ENCODE measurements at places on chromosomes 7 and 10.
A peak's percentile ranks its signal among the peaks of the same experiment; 100 is the strongest.

GRCh38 chr10:91287276-91287675 is 66.8 kb downstream of the PCGF5 start:
- no peak for DNase-seq

- DNase-seq: no peak
Measured at GRCh38 chr7:6590645-6591110, 857 bp downstream of the INTS15 start.

GRCh38 chr7:51292596-51292995 is 24.0 kb downstream of the COBL start:
- DNase-seq: no peak

DNA sequence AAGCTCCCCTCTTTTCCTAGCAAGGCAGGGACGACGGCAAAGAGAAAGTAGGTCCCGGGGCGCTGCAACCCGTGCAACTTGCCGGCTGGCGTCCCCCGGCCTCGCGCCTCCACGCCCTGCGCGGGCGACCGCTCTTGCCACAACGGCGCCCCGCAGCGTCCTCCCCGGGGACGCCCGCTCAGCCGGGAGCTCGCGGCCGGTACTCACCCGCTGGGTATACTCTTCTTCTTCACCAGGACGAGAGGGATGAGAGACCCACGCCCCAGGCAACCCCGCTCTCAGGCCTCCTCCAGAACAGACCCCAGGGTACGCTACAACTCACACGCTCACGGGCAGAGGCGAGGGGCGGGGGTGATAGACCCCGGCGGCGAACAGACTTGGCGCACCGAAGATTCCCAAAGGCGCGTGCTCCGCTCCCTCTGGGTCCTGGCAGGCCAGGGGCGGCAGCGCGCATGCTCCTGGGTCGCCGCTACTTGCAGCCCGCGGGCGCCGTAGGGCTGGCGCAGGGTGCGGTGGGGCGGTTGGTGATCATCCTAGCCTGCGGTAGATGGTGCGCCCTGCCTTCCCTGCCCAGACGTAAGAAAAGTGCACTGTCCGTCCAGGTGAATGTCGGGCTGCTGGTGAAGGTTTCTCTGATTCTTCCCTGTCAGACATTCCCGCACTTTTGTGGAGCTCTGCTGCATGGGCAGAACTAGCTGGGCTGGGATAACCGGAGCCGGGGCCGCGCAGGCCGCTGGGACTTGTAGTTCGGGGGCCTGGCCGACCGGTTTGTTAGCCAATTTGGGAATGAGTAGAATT is at the start of gene CC2D2B:
CC2D2B (plus strand) TSS at position 520 of the 798 bp plus-strand sequence. CDS start 3,349 bp downstream, outside the sequence.
- DNase-seq: peak; percentile 52

DNA sequence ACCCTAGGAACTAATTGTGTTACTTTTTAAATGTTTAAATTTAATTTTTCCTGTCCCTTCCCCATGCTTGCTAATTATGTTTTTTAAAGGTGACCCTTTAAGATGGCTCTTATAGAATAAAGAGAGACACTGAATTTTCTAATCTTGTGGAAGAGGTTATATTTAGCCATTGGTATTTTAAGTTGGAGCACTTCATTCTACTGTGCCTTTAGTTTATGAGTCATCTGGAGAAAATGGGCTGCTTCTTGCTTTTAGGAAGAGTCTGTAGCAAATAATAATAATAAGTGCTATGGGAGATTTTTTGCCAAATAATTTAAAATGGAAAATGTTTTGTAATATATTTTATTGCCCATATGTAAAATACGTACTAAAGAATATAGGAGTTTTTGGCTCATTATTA is 139.7 kb downstream of the ADK start:
- no peak for DNase-seq

DNA sequence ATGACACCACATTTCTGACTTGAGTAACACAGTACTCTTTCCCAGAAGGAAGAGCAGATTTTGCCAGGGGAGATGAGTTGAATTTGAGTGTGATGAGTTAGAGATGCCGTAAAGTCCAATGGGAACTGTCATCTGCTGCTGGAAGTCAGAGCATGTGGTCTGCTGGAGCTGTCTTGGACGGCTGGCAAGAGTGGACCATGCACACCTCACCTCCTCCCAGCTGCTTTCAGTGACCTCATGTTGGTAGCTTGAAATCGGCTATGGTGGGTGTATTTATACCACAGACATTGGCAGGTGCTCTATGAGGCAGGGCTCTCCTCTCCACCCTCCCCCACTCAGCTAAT is 82.3 kb downstream of the COL13A1 start:
- no peak for DNase-seq

DNA sequence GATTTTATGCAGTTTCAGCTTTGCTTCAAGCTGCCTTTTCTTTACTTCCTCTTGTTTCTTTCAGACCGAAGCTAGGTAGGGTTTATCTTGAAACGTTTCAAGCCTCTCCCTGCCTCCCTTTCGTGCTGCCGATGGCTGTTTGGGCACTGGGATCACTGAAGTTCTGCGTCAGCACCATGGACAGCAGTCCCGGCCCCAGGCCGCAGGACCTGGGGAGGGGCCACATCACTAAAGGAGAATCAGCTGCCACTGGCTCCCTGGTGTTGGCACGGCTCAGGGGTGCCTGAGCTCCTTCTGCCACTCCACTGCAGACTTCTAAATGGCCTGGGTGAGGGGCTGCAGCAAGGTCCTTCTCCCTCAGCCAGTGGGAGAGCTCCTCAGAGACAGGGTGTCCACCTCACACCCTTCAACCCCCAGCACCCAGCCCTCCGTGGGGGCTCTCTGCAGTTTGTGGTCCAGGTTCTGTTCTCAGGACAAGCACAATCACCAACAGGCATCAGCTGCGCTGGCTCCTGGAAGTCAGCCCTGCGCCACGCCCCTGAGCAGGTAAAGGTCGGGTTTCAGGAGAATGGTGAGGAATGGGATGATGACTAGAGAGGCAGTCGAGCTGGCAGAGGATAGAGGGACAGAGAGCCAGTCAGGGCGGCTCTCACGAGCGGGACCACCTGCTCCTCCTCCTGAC is 387.2 kb downstream of the TCERG1L start:
- DNase-seq: no peak

- DNase-seq: no peak
Measured at GRCh38 chr7:135333200-135333599, 99.6 kb downstream of the STRA8 start.

DNA sequence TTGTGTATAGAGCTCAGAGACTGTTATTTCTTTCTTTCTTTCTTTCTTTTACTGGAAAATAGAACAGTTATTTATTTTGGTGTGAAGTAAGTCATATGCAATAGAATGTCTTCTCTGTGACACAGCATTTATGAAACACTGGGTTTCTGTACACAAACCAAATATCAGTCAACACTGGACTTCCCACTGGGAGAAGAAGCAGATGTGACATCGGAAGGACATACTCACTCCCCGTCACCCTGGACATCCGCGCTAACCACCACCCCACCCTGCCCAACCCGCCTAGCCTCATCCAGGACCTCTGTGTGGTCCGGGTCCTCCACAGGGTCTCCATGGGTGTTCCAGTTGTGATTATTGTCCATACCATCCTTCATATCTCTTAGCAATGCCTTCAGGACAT is 22.0 kb downstream of the SUN3 start:
- no peak for DNase-seq

- DNase-seq: no peak
Measured at GRCh38 chr10:98568551-98568950, 121.8 kb upstream of the HPS1 start.

DNA sequence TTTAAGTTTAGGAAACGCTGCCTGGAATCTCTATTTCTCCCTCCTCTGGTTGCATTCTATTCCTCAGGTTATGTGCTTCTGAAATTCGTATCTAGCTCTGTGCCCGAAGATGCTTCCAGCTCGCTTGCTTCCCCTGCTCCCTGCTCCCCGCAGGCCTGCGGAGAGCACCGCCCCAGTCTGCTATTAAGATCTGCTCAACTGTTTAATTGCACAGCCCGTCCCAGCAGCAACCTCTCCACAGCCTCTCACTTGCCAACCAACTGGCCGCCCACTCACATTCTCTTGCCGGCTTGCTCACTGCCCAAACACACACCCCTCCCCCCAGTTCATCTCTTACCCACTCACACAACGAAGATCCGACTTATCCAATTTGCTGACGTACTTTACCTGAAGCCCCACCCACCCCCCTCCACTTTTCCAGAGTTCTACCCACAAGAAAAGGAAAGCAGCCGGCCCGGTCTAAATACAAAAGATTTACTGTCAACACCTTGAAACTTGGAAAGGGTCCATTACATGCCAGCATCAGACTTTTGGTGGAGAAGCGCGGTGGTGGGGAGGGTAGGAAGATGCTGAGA is 167.3 kb upstream of the KLF14 start:
- DNase-seq: no peak

DNA sequence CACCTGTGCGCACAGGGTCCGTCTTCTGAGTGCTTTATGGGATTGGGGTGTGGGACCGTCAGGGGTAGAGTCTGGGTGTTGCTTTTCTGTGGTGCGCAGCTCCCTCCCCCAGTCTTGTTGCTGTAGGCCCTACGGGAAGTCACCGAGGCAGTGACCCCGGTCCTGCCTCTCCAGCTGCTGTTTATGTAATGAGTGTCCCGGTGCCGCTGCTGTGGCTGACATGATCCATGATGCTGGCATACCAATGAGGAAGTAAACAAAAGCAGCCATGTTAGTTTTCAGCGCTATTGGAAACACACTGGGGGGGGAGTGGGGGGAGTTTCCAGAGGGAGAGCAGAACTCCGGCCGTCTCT is 1.1 kb downstream of the TRIM8 start:
- DNase-seq: peak; percentile 42

DNA sequence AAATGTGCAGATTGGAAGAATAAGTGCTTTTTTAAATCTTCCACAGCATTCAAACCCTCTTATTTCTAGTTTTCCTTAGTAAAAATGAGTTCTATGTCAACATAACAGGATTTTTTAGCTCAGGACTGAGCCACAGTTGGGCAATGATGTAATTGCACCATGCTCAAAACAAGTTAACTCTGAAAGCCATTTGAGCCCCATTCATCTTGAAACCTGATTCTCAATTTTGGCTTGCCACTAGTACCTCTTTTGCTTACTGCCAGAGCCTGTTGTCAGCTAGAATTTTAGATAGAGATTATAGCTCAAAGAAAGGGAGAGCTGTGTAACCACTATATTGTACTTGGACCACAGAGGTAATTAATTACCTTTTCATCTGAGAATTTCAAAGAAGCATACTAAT is 1028.5 kb upstream of the PHF14 start:
- no peak for DNase-seq

- no peak for DNase-seq
Measured at GRCh38 chr10:51759896-51760534, 60.6 kb upstream of the CSTF2T start.

GRCh38 chr7:101235050-101235449 is 2.6 kb downstream of the CLDN15 start:
- no peak for DNase-seq

DNA sequence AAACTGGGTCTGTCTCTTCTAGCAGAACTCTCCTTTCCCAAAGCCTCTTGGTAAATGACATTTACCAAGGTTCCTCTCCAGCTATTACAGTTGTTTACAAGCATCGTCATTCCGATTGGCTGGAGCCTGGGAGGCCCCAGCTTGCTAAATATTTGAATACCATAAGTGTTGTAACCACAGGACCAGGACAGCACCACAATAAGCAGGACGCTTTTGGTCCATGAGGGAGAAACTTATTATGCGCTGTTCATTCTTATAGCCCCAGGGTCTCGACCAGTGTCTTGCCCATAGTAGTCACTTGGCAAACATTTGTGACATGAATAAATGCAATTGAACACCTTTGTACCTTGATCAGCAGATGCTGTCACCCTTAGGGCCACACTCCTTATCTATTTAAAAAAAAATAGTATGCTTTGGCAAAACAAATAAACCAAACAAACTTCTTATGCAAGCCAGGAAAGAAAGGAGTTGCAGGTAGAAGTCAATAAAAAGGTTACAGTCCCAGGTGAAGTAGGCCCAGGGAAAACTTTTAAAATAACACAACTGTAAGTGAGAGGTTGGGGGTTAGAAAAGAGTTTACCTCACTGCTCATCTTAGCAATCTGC is 32.8 kb downstream of the NRAP start:
- no peak for DNase-seq

GRCh38 chr7:94612253-94612652 is 43.7 kb downstream of the SGCE start:
- DNase-seq: no peak

GRCh38 chr7:77651575-77652162 is 44.6 kb upstream of the RSBN1L start:
- DNase-seq: peak; percentile 67

DNA sequence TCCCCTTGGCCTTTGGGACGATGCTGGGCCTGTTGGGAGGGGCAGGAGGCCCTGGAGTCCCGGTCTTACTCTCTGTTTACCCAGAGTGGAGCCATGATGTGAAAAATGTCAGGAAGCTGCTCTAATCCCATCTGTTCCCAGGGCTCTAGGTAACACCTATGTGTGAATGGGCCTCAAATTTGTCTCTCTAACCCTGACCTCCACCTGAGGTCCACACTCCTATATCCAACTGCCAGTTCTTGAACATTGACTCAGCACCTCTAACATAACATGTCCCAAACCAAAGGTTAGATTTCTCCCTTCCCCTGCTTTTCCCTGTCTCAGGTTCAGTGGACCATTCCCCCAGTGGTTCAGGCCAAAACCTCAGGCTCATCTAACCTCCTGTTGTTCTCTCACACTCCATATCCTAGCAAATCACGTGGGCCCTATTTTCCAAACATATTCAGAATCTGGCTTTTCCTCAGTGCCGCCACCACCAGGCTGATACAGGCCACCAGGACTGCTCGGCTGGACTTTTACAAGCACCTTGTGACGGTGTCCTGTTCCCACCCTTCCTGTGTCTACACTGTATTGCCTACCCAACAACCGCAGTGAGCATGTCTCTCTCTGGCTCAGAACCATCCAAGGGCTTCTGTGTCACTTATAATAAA is 130.6 kb downstream of the ATXN7L1 start:
- DNase-seq: no peak

DNA sequence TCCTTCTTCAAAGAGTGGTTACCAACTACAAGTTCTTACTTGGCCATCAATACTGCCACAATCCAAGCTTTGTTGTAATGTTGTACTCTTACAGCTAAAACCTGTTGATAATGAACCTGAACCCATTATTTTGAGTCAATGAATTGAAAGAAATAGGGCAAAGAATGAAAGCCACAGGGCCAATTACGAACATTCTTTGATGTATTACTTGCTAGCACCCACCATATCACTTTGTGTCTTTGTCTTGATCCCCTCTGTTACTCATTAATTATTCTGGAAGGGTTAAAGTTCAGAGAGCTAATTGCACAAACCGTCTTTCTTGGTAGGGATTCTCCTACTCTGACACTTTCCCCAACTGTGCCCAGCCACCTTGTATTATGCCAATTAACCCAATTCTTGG is 53.2 kb upstream of the TFEC start:
- DNase-seq: no peak

DNA sequence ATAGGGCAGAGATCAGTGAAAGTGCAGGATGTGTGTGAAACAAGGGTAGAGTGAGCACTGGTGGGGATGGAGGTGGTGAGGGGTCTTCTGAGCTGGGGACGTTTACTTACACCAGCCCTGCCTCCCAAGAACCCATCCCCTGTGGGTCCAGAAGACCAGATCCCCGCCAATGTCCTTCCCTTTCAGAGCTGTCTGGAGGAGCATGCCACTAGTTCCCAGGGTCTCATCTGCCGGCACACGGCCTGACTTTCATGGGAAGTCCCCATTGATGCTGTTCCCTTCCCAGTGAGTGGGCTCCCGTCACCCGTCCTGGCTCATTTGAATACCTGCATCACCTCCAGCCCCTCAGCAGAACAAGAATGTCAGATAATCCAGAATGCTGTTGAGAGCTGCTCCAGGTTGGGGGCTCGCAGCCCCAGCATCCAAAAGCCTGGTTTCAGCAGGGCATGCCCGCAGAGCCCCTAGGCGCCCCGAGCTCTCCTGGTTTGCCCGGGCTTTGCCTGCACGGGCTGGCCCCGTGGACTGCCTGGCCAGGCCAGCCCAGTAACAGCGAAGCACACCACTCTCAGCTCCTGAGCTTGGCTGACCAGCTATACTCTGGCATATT is 246.7 kb downstream of the MGMT start:
- no peak for DNase-seq

- peak; percentile 36 for DNase-seq
Measured at GRCh38 chr7:114939484-114940097, 17.7 kb downstream of the MDFIC start.
